ENCODE measurements at places on chromosomes 1 and 21.
A peak's percentile ranks its signal among the peaks of the same experiment; 100 is the strongest.

GRCh38 chr1:22808676-22809483 lies 98.2 kb downstream of the EPHB2 start:
- DNase-seq: no peak

GRCh38 chr1:218748071-218748470 lies 402.9 kb downstream of the TGFB2 start:
- DNase-seq: no peak

GRCh38 chr1:93384656-93385055 lies 38.9 kb downstream of the DR1 start:
- DNase-seq: no peak

GRCh38 chr1:55375617-55376258 lies 160.6 kb upstream of the USP24 start:
- DNase-seq: peak; percentile 21

DNA sequence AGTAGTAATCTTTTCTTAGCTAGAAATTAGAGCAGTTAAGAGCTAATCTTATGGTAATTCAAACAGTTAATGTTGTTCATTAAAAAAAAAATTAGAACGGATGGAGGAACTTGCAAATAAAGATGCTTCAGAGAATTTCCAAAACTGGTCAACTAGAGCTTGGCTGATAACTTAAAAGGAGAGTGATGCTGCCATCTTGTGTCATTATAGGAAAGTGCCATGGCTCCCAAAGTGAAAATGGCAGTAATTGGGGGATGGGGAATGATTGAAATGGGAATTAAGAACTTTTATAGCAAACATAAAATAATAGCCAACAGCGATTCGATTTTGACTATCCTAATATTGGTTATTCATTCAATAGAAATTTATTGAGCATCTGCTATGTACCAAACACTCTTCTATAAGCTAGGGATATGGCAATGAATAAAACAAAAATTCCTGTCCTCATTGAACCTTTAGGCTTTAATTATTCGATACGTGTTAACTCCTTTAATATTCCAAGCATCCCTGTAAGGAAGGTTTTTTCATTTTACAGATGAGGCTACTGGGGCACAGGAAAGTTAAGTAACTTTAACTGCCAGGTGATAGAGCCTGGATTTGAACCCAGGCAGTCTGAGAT lies 5.7 kb upstream of the PLPP3 start:
- no peak for DNase-seq

DNA sequence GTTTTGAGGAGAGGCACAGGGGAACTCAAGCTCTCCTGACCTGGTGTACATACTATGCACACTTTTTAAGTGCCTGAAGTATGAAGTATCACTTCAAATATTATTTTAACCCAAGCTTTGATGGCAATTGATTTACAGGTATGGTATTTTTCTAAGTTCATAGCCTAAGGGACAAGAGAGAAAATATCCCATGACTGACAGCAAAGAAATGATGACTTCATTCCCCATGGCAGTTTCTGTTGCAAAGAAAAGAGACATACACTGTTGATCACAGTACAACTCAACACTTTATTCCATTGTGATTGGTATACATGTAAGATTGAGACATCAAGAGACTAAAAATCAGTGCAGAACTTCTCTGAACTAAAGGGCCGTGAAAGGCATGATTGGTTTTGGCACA lies 41.8 kb upstream of the BCL10 start:
- DNase-seq: no peak

Measured in GM12892 (cell line).